GOT3 (cell line): ENCODE measurements at places on chromosomes 6 and 20.

DNA sequence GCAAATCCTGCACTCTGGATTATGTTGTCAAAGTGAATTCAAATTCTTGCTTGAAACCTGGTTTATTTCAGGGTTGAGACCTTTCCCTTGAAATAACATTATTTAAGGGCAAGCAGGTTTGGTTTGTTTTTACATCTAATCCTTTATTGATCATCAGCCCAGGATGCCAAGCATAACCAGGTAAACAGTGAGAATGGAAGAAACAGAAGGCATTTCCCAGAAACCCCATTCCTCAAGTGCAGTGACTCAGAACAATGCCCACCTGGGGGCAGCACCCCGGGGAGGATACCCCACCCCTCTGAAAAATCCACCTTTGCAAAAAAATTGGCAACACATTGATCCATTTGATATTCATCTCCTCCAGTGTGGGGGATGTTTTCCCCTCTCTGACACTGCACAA, 32.5 kb downstream of the POFUT1 start:
- no peak for DNase-seq

GRCh38 chr20:2133318-2134183, 31.9 kb downstream of the STK35 start:
- DNase-seq = no peak

- no peak for DNase-seq
Measured at GRCh38 chr6:110421749-110422443, 6.5 kb upstream of the DDO start.

GRCh38 chr20:9136114-9136513, 67.2 kb downstream of the PLCB4 start:
- no peak for DNase-seq

- DNase-seq = no peak
Measured at GRCh38 chr6:40788661-40789655, 201.8 kb upstream of the LRFN2 start.

GRCh38 chr6:81515562-81516453, 236.7 kb downstream of the TENT5A start:
- DNase-seq = no peak

- peak; percentile 48 for DNase-seq
Measured at GRCh38 chr20:25178563-25179438, 16.7 kb upstream of the ENTPD6 start.

DNA sequence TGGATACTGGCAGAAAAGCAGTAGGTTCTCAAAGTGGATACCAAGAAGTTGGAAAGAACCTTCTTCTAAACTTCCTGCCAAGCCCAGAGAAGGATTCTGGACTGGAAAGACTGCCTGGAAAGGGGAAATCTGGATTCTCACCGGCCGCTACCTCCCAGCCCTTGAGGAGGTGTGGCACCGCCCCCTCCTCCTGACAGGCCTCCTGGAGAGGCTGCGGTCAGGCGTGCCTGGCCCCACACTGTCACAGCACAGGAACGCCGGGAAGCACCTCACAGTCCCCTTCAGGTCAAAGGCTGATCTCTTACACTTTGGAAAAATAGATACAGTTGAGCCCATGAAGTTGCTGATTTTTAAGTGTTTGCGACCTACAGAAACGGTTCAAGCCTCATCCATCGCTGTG, 16.3 kb upstream of the PDE10A start:
- no peak for DNase-seq

DNA sequence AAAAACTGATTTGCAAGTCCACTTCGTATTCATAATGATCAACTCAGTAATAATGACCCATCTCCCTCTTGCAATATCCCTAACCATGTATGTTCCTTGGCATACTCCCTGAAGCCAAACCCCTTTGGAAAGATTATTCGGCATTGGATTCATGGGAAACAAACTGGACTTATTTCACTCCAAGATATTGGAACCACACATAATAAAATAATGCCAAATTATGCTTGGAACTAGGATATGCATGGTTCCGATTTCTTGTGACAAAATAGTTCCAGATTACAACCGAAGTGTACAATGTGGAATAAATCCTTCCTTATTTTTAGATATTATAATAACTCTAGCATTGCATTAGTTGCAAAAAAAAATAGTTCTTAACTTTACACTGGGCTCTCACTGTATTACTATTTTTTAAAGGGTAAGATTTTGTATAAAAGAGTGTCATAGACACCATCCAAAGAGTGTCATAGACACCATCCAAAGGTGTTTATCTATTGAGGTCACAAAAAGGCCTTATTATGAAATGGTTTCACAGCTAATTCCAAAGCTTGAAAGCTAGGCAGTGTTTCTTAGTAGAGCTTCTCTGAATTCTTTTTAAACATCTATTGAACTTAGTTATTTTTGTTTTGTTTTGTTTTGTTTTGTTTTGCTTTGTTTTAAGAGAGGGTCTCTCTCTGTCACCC, 410.9 kb upstream of the JARID2 start:
- no peak for DNase-seq

DNA sequence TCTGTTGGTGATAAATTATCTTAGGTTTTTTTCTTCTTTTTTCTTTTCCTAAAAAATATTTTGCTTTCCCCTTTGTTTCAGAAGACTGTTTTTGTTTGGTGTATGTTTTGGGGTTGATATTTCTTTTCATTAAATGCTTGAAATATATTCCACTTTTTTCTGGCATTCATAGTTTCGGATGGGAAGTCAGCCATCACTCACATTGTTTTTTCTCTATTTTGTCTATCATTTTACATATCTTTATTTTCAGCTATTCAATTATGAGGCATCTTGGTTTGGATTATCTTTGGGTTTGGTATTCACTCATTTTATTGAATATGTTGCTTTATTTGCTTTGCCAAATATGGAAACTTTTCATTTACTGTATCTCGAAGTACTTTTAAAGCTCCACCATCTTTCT, 600.5 kb upstream of the EYS start:
- no peak for DNase-seq

DNA sequence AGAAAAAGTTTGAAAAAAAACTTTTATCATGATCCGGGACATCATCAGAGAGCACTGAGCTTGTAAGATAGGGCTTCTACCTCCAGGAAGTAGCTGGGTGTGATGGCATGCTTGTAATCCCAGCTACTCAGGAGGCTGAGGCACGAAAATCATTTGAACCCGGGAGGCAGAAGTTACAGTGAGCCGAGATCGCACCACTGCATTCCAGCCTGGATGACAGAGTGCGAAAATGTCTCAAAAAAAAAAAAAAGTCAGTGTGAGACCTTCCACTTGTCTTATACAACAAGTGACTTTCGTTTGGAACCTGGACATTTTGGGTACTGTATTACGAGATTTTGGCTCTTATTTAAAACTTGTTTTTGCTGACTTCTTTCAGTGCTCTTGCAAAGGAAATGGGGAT, 5.9 kb upstream of the SLC13A3 start:
- DNase-seq = no peak

- no peak for DNase-seq
Measured at GRCh38 chr20:24483435-24484080, 14.1 kb downstream of the SYNDIG1 start.

- DNase-seq = no peak
Measured at GRCh38 chr20:49916146-49917002, 1.0 kb upstream of the SPATA2 start.

GRCh38 chr6:35694462-35694861, 5.7 kb upstream of the FKBP5 start:
- DNase-seq = no peak

GRCh38 chr20:8449123-8449522, 317.1 kb downstream of the PLCB1 start:
- no peak for DNase-seq

- no peak for DNase-seq
Measured at GRCh38 chr20:63011798-63012197, 5.0 kb upstream of the BHLHE23 start.

- DNase-seq = no peak
Measured at GRCh38 chr6:138162111-138162954, 594 bp downstream of the ARFGEF3 start.

- DNase-seq = no peak
Measured at GRCh38 chr20:15918631-15919030, 654.6 kb downstream of the KIF16B start.

GRCh38 chr6:29494131-29494530, 6.4 kb upstream of the MAS1L start:
- DNase-seq = no peak

GRCh38 chr6:2881423-2881822, 21.7 kb downstream of the SERPINB9 start:
- DNase-seq = no peak

DNA sequence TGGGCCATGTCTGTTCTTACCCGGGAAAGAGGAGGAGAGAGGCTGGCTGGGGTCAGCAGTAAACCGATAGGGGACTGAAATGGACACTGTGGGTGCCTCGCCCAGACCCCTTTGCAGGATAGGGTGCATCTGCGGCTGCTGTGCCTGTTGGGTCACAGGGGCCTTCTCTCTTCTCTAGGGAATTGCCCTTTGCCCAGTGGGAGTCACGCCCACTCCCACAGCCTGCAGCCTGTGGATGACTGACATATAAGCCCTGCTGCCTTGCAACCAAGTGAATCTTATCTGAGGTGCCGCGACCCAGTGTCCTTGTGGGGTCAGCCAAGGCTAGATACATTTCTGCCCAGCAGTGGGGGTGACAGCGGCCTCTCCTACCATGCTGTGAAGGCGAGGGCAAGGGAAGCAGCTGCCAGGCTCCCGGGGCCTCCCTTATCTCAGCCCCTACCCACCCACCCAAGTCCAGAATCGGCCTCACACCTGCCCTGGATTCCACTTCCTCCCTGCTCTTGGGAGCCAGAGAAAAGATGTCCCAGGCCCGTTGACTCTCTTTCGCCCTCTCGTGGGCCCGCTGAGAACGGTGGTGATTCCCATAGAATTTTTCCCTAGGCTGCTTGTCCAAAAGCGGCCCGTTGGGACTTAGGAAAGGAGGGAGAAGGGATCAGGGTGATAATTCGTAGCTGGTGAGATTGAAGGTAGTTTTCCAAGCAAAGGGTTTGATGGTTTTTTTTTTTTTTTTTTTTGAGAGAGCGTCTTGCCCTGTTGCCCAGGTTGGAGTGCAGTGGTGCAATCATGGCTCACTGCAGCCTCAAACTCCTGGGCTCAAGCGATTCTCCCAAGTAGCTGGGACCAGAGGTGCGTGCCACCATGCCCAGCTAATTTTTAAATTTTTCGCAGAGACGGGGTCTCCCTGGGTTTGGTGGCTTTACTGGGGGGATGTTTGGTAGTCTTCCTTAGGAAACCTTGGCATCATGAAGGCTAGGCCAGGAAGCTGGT, 76.4 kb upstream of the RNF24 start:
- DNase-seq = no peak

- DNase-seq = no peak
Measured at GRCh38 chr6:14282854-14283505, 165.4 kb downstream of the CD83 start.

GRCh38 chr20:44437497-44437896, 38.2 kb upstream of the TTPAL start:
- no peak for DNase-seq

- DNase-seq = no peak
Measured at GRCh38 chr20:25571817-25572216, 13.5 kb downstream of the NINL start.

GRCh38 chr20:19769507-19769906, 11.4 kb downstream of the RIN2 start:
- no peak for DNase-seq

DNA sequence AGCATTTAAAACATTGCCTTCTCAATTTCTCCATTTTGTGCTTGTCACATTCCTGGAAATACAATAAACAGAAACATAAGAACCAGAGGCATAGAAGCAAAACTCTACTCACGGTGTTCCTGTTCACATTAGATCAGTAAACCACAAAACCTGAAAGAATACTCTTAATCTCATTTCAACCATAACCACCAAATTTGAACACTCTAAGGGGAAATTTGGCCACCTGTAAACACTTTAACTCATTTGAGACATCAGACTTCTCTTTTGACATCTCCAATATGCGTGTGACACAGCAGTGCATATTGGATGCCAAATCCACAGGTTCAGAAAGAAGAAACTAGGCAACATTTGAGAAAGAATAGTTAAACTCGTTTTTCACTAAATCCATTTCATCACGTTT, 153.8 kb upstream of the IRAK1BP1 start:
- no peak for DNase-seq

DNA sequence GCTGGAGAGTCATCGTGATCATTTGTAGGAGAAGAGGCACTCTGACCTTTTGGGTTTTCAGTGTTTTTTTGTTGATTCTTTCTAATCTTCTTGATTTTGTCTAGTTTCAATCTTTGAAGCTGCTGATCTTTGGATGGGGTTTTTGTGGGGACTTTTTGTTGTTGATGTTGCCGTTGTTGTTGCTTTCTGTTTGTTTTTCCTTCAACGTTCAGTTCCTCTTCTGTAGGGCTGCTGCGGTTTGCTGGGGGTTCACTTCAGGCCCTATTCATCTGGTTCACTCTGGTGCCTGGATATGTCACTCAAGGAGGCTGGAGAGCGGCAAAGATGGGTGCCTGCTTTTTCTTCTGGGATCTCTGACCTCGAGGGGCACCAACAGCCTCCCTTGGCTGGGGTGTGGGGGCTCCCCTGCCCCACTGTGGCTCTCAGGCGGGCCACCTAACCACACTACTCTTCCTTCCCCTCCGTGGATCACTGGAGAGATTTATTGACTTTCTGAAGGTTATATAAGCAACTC, 21.5 kb upstream of the TMEM244 start:
- DNase-seq = no peak

DNA sequence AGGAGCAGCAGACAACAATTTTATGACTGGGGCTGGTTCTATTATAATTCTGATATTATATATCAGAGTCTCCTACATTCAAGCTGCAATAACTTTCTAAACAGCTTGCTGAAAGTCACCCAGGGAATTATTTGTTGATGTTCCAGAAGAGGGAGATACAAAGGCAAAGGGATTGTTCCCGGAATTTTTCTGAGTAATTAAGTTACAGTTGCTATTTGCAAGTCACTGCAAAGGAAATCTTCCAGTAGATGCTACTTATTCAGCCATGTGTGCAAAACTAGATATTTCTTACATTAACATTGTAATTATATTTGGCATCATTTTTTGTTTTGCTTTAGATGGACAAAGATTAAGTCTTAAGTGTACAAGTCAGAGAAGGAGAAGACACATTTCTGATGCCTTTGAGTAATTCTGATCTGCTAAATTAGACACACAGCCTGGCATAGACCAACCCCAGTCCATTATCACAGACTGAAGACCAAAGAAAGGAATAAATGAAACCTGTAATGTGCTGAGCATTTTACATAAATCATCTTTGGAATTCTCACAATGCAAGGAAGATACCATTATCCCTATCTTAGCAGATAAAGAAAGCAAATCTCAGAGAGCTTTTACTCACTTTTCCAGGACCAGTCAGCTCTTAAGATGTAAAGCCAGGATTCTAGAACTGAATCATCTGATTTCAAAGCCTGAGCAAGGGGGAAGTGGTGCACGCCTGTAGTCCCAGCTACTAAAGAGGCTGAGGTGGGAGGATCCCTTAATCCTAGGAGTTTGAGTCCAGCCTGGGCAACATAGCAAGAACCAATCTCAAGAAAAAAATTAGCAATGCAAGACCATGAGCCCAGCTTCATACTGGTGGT, 62.6 kb upstream of the AKAP12 start:
- no peak for DNase-seq

GRCh38 chr6:33093855-33094254, 18.1 kb downstream of the HLA-DPB1 start:
- DNase-seq = no peak

GRCh38 chr6:30640481-30640880, 6.5 kb upstream of the C6orf136 start:
- no peak for DNase-seq

- no peak for DNase-seq
Measured at GRCh38 chr6:142857233-142857761, 87.7 kb downstream of the HIVEP2 start.

GRCh38 chr20:23456873-23457272, 4.2 kb upstream of the CST11 start:
- no peak for DNase-seq
